ENCODE measurements at places on chromosomes 5 and 9.

DNA sequence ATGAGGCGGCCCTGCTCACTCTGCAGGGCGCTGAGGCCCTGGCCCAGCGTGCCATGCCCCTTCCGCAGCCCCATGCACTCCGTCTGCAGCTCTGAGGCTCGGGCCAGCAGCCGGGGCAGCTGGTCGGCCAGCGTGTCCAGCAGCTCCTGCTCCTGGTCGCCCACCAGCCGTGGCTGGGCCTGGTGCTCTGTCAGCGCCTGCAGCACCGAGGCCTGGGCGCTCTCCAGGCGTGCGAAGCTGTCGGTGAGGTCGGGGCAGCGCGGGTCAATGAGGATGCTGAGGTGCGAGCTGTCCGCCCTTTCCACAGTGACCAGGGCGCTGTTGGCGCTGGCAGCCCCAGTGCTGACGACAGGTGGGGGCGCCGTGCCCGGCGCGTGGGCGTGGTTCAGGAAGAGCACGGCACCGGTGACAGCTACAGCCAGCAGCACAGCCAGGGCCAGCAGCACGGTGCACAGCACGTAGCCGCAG, 9.4 kb downstream of the FIBCD1 start:
- DNase-seq, result no peak

DNA sequence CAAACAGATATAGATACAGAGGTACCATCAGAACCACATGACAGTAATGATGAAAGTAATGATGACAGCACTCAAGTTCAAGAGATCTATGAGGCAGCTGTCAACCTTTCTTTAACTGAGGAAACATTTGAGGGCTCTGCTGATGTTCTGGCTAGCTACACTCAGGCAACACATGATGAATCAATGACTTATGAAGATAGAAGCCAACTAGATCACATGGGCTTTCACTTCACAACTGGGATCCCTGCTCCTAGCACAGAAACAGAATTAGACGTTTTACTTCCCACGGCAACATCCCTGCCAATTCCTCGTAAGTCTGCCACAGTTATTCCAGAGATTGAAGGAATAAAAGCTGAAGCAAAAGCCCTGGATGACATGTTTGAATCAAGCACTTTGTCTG, 69.2 kb downstream of the VCAN start:
- no peak for DNase-seq

GRCh38 chr9:109336409-109336808, 15.6 kb upstream of the EPB41L4B start:
- no peak for DNase-seq

DNA sequence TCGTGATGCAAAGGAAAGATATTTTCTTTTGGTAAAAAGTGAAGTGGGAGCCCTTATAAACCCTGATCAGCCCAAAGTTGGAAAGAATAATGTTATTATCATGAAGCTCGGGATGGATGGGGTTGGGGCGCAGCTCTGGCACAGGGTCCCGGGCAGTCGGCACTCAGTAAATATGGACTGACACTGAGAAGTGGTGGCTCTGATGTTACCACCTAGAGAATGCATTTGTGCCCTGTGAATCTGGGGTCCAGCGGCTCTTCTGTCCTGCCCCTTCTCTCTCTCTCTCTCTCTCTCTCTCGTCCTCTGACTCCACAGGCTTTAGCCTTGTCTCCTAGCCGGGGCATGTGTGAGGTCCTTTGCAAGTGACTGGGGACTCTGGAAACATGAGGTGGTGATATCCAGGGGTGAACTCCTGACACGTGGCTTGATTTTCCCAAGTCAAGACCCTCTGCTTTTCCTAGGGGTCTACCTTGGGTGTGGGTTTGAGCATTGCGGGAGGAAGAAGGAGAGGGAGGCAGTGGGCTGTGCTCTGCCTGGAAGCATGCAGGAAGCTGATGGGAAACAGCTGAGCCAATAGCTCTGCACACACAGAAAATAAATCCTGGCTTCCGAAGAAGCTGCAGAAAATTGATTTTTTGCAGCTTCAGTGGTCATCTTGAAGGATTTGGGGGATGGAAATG, 162.7 kb downstream of the MACROH2A1 start:
- DNase-seq, result no peak

- DNase-seq, result no peak
These were observed 221.6 kb upstream of the KIF2A start for GRCh38 chr5:62084391-62084790.

DNA sequence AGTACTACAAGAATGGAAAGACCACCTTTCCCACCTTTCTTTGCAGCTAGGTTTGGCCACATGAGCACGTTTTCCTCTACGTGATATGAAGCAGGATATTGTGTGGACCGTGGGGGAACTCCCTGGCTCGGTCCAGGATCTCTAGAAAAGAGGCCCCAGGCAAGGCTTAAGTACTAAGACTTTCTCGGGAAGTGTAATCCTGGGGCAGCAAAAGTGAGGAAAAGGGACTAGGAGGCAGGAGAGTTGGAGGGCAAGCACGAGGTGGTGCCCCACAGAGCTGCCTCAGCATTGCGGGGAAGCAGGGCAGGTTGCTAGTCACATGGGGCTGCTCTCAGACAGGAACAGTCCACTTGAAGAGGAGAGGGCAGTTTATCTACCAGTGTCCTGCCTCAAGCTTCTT, 235.1 kb downstream of the GADD45G start:
- DNase-seq, result no peak

All from stimulated activated CD8-positive, alpha-beta memory T cell treated with anti-CD3 and anti-CD28 coated beads, Interleukin-2, amount 100 ng/mL, for 1 hour (primary cell).